NCI-H2081 (cell line): ENCODE measurements at places on chromosomes 11 and 22.
A peak's percentile ranks its signal among the peaks of the same experiment; 100 is the strongest.

- no peak for DNase-seq
These were observed 24.4 kb upstream of the CBX7 start for GRCh38 chr22:39176714-39177455.

GRCh38 chr11:61850687-61851086, 22.6 kb downstream of the FADS2 start:
- no peak for DNase-seq

DNA sequence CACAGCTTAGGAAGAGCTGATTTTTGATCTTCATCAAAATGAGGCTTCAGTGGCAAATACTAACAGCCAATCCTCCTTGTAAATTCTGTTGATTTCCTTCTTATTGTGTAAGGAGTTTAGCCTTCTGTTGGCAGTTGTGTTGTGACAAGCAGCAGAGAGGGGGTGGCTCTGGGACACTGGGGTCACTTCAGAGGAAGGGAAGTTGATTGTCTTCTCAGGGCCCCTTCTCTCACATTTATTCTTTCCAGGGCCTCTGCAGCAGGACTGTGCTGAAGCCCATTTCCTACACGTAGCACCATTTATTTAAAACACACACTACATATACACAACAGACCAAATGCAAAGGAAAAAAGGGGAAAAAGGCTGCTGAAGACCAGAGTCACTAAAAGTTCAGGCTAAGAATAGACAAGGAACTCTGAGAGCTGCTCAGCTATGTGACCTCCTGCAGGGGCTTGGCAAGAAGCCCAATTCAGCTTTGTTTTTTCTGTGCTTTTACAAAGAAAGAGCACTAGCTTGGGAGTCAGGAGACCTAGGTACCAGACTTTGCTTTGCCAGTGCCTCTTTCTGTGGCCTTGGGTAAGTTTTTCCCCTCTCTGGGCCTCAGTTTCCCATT, 28.3 kb upstream of the UPB1 start:
- DNase-seq, result no peak

GRCh38 chr11:92776676-92777075, 192.8 kb upstream of the MTNR1B start:
- DNase-seq, result no peak

GRCh38 chr22:49146511-49146910, 681.2 kb downstream of the BRD1 start:
- DNase-seq, result no peak

DNA sequence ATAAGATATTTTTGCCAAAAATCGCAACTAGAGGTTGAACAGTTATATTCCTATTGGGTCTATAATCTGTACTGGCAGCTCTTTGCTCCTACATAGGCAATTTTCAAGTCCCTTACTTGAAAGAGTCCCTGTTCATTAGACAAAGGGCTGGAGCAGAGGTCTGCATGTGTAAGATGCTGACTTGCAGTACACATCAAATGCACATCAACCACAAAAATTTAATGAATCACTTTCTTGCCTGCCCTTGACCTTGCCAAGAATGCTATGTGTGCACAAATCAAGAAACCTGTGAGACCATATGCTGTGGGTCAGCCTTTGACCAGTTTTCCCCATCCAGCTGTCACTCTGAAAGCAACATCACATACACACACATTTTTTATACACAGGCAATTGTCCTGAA, 661.5 kb downstream of the LRRC4C start:
- no peak for DNase-seq

GRCh38 chr11:82775736-82776346, 42.2 kb upstream of the FAM181B start:
- DNase-seq, result peak; percentile 7

GRCh38 chr11:80338231-80338630, 897.4 kb upstream of the TENM4 start:
- DNase-seq, result no peak

- no peak for DNase-seq
These were observed 3.8 kb upstream of the PKP3 start for GRCh38 chr11:390175-390574.

- no peak for DNase-seq
These were observed 107.7 kb upstream of the PARVA start for GRCh38 chr11:12269446-12270214.

DNA sequence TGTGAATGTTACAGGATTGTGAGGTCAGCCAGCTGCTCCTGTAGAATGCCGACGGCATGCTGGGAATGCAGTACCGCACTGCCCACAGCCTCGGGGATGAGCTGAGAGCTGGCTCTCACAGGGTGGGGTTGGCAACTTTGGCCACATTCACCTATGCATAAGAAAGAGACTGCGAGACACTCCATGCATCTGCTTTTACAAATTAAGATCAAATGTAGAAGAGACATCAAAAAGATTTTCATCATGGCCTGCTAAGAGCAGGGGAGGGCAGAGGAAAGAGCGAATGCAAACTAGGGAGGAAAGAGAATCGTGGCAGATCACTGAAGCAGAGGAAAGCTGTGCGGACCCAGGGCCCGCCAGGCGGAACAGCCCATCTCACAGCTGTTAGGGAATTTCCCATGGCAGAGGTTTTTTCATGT, 49.8 kb upstream of the SPATA19 start:
- DNase-seq, result no peak

DNA sequence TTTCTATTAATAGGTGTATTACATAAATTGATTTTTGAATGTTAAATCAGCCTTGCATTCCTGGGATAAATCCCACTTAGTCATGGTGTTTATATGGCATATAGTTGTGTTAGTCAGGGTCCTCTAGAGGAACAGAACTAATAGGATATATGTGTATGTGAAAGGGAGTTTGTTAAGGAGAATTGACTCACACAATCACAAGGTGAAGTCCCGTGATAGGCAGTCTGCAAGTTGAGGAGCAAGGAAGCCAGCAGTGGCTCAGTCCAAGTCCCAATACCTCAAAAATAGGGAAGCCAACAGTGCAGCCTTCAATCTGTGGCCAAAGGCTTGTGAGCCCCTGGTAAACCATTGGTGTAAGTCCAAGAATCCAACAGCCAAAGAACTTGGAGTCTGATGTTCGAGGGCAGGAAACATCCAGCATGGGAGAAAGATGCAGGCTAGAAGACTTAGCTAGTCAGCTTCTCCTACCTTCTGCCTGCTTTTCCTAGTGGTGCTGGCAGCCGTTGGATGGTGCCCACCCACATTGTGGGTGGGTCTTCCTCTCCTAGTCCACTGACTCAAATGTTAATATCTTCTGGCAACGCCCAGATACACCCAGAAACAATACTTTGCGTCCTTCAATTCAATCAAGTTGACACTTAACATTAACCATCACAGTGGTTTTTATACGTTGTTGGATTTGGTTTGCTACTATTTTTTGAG, 12.9 kb downstream of the SFI1 start:
- no peak for DNase-seq

DNA sequence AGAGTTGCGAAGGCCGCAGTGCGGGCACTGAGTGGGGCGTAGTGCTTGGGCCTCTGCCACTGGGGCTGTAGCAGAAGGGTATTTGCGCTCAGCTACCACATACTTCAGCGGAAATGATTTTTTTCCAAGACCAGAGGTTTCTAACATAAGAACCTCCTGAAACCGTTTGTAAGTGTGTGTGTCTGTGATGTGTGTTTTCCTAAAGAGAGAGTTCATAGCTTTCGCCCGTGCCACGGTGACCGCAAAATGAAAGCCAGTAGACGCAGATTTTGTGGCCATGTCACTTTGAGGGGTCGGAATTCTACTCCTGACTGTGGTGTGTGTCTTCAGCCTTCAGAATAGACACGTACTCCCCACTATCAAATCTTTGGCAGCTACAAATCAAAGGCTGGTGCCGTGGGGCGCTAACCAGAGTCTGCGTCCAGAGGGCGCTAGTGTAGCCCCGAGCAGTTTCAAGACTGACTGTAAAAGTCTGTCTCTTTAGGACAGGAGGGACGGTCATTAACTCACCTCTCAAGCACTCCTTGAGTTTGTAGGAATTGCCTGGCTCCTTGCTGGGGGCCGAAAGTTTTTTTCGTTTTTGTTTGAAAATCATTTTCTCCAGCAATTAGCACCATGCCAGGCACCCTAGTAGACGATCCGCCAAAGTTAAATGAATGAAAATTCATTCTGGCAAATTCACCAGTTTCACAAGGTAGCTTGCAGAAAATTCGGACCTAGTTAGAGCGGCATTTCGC, 2.5 kb upstream of the CALCA start:
- DNase-seq, result no peak

- DNase-seq, result no peak
These were observed 13.7 kb upstream of the CSNK2A3 start for GRCh38 chr11:11366793-11367192.

- DNase-seq, result no peak
These were observed 92.9 kb upstream of the PARVA start for GRCh38 chr11:12284316-12285050.

GRCh38 chr11:130032931-130033330, 30.3 kb upstream of the PRDM10 start:
- DNase-seq, result no peak

- peak; percentile 62 for DNase-seq
These were observed 1002.7 kb downstream of the BRD1 start for GRCh38 chr22:48824712-48825651.
